Hippocampal formation (tissue), 2 donors: ENCODE measurements at places on chromosomes 6 and 20.

DNA sequence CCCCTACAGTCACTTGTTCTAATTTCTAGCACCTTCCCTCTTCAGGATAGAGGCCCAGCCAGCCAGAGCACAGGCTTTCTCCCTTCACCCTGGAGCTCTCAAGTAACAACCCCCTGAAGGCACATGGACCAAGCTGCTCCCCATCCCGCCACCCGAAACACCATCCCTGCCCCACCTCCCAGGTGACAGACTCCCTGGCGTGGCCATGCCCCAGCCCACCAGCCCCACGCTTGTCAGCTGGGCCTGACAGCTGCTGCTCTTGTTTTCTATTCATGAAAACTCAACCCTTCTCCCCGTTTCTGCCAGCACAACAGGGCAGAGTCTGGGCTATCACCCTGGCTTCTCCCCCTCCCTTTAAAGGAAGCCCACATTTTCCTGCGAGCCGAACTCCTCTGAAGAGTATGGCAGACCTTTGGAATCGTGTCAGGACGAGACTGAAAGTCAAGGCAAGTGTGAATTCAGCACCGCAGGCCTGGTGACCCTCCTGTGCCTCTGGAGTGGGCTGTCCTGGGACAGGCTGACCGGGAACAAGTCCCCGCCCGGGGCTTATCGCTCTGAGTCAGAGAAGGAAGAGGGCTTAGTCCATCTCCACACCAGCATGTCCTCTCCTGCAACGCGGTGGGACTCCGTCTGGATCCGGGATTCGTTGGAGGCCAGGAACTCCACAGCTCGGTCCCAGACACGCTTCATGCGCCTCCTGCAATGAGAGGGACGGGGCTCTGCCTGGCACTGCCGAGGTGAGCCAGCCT, 16.7 kb downstream of the LEMD2 start:
- DNase-seq = no peak

- DNase-seq = no peak
Observed at GRCh38 chr6:31918069-31918720, 9.3 kb upstream of the C2 start.

DNA sequence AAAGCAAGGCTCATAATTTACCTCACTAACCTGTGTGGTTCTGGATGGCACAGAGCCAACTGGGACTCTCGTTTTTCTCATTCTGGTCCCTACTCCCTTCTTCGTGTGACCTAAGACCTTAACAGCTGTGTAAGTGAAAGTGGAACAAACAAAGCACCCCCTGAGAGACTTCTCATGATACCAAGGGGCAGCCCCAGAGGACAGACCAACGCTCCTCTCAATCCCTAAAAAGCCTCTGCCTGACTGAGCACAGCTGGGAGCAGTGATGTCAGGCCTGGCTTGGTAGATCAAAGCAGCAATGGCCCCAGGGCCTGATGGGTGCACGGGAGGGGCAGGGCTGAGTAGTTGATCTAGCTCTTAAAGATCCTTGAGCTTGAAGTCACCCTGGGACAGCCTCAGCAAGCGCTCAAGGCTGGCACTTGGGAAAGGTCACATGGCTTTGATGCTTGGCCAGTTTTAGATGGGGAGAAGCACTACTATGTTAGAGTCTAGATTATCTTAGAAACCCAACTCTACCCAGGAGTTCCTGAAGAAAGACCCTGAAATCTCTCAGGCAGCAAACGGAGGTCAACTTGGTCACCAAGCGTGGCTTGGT, 16.2 kb upstream of the TGM2 start:
- DNase-seq = no peak

- no peak for DNase-seq
Observed at GRCh38 chr6:12289365-12289919, 719 bp upstream of the EDN1 start.

GRCh38 chr20:23024701-23025100, 10.4 kb upstream of the SSTR4 start:
- no peak for DNase-seq

GRCh38 chr20:8757146-8757545, 311.7 kb upstream of the PLCB4 start:
- DNase-seq = no peak

- no peak for DNase-seq
Observed at GRCh38 chr6:38262026-38262425, 377.7 kb downstream of the BTBD9 start.

DNA sequence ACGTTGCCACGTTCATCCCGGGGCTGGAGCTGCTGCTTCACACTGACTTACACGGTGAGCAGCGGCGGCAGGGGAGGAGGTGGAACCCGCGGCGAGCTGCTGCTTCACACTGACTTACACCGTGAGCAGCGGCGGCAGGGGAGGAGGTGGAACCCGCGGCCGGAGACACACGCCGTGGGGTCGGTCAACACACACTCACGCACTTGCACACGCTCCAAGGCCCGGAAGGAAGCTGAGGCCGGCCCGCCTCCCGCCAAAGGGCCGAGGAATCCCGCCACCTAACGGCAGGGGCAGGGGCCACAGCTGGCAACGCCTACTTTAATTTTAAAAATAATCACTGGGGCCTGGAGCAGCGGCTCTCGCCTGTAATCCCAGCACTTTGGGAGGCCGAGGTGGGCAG, 94.4 kb upstream of the FOXC1 start:
- DNase-seq = no peak

- no peak for DNase-seq
Observed at GRCh38 chr6:114521926-114522325, 179.1 kb upstream of the HS3ST5 start.

DNA sequence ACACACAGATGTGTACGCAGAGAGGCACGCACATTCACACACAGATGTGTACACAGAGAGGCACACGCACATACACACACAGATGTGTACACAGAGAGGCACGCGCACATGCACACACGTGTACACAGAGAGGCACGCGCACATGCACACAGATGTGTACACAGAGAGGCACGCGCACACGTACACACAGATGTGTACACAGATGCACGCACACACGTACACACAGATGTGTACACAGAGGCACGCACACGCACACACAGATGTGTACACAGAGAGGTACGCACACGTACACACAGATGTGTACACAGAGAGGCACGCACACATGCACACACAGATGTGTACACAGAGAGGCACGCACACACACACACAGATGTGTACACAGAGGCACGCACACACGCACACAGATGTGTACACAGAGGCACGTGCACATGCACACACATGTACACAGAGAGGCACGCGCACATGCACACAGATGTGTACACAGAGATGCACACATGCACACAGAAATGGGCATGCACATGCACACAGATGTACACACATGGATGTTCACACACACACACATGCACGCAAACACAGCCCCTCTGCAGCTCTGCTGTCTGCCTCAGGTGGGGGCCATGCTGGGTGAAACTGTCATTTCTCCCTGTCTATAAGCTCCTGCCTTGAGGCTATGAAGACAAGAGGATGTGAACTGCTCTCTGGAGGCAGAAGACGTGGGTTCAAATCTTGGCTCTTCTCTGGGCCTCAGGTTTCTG, 14.3 kb upstream of the MYT1 start:
- DNase-seq = no peak

- DNase-seq = peak; percentile 38
Observed at GRCh38 chr6:53032849-53033248, 32.4 kb upstream of the FBXO9 start.

- no peak for DNase-seq
Observed at GRCh38 chr6:55601120-55601519, 22.1 kb upstream of the HMGCLL1 start.

DNA sequence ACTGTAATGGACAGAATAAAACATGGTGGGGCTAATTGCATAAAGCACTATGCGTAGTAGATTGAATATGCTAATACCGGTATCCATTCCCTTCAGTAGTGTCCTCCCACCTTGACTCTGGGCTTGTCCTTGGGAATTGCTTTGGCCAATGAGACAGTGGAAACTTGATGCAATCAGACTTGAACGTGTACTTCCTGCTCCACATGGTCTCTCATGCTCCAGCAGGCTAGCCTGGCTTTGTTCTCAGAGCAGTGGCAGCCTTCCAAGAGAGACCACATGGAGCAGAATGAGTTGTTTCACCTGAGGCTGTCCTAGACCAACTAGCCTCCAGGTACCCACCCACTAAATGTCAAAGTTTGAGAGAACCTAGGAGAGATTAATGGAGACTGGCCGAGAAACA, 37.0 kb upstream of the BTBD3 start:
- DNase-seq = no peak

DNA sequence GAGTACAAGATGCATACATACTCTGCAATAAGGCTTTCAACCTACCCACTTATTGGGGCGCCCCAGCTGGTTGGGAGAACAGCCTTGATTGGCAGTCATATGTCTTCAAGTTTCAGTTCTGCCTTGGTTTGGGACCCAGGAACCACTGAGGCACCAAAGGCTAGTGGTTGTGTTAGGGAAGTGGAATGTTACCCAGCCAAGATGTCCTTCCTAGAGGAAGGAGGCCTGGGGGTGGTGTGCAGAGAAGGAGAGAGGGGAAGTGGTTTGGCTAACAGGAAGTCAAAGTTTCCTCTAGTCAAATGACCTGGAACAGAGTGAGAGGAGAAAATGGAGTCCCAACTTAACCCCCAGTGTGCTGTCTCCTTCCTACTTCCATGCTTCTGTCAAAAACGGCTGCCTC, 59.4 kb downstream of the CD164 start:
- DNase-seq = peak; percentile 23

DNA sequence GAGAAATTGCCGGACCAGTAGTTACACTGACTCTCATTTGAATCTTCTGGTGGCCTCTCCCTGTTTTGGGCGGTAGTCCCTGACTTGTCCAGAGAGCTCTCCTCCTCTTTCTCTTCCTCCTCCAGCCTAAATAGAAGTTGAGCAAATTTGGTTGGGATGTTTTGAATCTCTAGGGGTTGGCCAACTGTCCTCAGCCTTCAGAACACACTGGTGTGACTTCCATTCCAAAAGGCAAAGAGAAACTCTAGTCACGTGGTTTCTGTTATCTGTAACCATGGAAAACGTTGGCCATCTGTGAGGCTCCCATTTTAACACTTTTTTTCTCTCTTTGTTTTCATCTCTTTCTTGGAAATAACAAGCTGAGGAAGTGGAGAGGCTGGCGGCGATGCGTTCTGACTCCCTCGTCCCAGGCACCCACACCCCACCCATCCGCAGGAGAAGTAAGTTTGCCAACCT, 275.3 kb downstream of the TBC1D7 start:
- DNase-seq = no peak

- peak; percentile 89 for DNase-seq
Observed at GRCh38 chr20:34825530-34826362, at the start of gene NCOA6. TSS of gene NCOA6 (minus strand) at chr20:34825651. CDS start at chr20:34782355, 43,296 bp downstream.

GRCh38 chr6:121971931-121972335, 427.5 kb upstream of the HSF2 start:
- DNase-seq = no peak

DNA sequence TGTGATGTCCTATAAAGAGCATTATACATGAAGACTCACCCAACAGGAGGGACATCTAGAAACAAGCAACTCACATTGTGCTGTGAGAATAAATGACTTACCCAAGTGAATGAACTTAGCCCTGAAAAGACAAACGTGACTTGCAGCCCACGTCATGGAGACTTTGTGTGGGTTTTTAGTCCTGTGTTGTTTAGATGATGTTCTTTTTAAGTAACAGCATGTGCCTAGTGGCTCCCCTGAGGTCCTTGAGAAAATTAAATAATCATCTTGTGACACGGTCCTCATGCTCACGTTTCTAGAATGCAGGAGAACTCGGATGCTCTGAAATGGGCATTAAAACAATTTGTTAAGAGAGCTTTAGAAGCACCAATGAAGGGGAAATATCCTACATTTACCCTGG, 165.1 kb downstream of the SASH1 start:
- no peak for DNase-seq

GRCh38 chr20:62346398-62347150, 20.5 kb downstream of the LAMA5 start:
- DNase-seq = no peak

- no peak for DNase-seq
Observed at GRCh38 chr6:1364791-1365190, 24.6 kb upstream of the FOXF2 start.

- no peak for DNase-seq
Observed at GRCh38 chr6:33139596-33140206, 52.6 kb downstream of the COL11A2 start.

DNA sequence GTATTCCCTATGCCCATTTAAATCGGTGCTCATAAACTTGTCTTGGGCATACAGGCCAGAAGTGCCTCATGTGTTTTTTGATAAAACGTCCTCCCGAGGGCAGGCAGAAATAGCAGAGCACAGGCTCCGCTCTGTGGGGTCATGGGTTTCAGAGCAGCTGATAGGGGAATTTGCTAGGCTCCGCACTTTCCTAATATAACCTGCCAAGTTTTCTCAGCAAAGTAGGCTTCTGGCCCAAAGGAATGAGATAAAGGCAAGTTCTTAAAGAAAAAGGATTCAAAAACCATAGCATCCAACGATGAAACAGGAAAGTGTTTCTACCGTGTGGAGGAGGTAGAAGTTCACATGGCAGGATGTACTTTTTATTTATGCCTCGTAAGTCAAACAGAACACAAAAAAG, 69.8 kb upstream of the RALGAPA2 start:
- DNase-seq = no peak

DNA sequence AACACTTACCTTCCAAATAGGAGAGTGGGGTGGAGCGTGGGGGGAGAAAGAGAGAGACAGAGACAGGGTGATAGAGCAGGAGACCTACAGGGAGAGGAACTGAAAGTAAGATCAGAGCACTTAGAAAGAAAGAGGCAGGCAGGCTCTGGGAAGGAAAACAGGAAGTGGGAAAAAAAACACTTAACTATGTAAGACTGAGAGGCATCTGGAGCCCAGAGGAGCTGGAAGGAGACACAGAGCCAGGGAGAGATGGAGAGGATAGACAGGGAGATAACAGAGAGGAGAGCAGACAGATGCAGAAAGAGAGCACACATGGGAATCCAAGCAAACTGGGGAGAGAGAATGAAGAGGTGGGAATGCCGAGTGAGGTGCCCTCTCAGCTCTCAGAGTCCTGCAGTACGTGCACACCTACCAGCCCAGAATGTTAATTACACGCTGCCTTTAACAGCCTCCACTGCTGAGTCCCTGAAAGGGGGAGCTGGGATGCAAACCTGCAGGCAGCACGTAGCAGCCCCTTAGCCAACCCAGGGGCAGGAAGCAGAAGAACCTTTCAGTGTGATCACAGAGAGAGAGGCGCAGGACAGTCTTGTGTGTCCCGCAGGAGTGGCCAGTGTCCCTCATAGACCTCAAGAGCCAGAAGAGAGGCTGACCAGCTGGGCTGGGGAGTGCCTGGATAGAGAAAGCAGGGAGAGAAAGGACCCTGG, 132.7 kb upstream of the LRFN2 start:
- DNase-seq = peak; percentile 33

DNA sequence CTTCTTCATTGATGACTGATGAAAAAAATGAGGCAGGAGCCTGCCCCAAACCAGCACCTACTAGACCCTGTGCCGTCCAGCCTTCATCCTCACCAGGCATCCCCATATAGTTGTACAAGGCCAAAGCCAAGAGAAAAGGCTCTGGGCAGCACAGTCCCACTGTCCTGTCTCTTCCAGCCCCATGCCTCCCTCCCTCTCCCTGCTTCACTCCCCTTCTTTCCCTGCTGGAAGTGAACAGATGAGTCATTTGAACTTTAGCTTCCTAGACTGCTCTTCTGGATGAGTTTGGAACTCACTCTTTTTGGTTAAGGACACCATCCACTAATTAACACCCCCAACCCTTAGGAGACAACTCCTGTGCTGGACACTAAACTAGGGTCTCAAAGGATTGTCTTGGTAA, 235.2 kb downstream of the LRFN2 start:
- DNase-seq = no peak

GRCh38 chr6:155287762-155288161, 23.9 kb downstream of the CLDN20 start:
- DNase-seq = no peak

- DNase-seq = no peak
Observed at GRCh38 chr6:105336986-105337385, 65.9 kb downstream of the PREP start.
